ENCODE measurements at places on chromosomes 5 and 9.

- no peak for DNase-seq
Observed at GRCh38 chr5:93277051-93277450, 304.0 kb downstream of the NR2F1-AS1 start.

- no peak for DNase-seq
Observed at GRCh38 chr9:89497257-89497963, 503 bp downstream of the SEMA4D start.

DNA sequence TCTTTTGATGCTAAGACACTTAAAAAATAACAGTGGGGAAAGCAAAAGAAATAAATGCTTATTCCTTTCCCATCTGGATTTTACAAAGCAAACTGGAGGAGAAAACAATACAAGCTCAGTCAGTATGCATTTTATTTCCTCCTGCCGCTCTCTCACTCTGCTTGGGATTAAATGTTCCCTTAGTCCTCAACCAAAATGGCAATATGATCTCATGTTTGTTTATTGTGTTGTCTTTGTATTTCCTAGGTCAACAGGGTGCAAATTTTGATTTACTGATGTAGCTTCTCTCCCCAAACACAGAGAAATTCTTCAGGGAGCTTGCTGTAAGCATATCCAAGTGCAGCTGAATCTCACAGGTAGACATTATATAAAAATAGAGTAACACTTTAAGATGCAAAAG lies 92.1 kb upstream of the ERBIN start:
- DNase-seq: no peak

- DNase-seq: no peak
Observed at GRCh38 chr5:132837868-132838267, 7.4 kb upstream of the SHROOM1 start.

GRCh38 chr5:7991125-7991821 lies 122.3 kb downstream of the MTRR start:
- no peak for DNase-seq

DNA sequence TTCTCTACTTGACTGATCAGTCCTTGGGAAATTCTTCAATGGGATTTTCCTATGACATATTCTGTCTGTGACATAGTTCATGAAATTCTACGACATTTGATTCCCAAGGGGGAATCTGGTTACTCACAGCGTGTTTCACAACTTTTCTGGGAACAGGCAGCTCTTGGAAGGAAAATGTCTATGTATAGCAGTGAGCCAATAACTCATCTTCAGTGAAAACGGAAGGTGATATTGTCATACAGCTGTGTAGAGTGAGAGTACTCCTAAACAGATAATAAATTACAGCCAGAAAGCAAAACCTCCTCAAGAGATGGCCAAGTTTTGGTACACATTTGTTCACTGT lies 91.4 kb downstream of the C9orf152 start:
- DNase-seq: no peak

DNA sequence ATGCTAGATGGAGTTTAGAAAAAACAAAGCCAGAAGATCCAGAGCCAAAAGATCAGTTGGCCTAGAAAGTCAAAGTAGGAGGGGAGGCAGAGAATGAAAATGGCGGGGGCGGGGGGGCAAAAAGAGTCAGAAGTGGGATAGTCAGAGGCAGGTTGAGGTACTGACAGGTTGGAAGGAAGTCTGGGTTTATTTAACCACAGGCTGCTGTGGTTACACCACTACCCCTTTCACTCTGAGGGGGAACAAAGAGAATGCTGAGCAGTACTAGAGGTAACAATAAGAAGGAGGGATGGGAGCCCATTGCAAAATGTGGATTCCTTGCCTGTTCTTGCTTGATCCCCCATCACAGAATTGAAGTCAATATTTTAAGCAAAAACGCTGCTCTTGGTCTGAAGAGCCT lies 111.8 kb downstream of the CAVIN4 start:
- peak; percentile 19 for DNase-seq

DNA sequence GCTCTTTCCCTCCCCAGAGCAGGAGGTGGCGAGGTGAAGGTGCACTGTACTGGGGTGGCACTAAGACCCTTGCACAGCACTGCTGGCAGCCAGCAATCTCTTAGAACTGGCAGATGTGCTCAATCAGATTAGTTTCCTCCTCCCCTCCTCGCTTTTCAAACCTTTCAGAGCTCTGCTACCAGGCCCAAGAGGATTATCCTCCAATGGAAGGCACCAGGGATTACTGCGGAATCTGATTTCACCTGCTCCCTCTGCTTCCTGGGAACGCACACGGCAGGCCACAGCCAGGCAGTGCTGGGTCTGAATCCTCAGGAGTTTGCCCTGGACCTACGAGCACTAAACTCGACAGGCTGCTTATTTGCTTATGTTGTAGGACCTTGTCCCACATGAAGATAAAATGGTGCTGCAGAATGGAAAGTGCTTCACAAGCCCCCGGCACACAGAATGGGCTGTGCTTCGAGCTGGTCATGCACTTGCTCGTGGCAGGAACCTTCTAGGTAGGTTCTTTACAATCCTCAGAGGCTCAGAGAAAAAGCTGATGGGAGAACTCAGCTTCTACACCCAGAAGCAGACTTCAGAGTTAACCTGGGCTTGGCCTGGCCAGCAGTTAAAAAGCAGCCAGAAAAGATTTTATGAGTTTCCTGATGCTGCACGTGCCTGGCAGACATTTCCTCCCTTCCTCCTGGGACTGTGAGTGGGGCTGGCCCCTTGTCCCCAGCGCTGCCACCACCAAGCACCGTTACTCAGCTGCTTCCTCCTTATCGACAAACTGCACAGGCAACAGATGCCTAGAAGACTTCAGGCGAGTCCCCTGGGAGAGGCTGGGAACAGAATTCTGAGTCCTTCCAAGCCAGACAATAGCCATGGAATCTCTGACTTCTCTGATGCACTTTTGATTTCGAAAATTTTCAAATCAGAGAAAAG lies 33.1 kb downstream of the FABP6 start:
- no peak for DNase-seq

- no peak for DNase-seq
Observed at GRCh38 chr9:81861644-81862043, 66.6 kb upstream of the SPATA31D4 start.

GRCh38 chr5:55902696-55903095 lies 51.5 kb downstream of the IL31RA start:
- DNase-seq: no peak

GRCh38 chr5:140785905-140786686 lies at the start of gene PCDHA1:
TSS of gene PCDHA1 (plus strand) at chr5:140786140.
- no peak for DNase-seq

- DNase-seq: no peak
Observed at GRCh38 chr9:116992865-116993264, 305.8 kb downstream of the TRIM32 start.

GRCh38 chr5:16483361-16483760 lies 17.8 kb upstream of the ZNF622 start:
- no peak for DNase-seq

DNA sequence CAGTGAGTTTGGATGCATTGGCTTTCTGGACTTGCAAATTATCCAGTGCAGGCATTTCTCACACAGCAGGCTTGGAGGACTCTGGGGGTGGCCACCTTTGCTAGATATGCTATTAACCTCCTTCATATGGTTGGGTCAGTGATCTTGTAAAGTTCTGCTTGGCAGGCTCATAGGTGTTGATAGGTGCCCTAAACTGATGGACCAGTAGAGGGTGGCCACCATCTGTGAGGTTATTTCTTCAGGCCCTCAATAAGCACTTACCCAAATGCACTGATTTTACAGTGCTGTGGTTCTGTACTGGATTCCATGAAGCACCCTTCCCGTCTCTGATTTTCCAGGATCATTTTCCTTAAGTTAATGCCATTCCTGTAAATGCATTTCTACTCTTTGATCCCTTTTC lies 216.3 kb downstream of the COMMD10 start:
- DNase-seq: no peak

DNA sequence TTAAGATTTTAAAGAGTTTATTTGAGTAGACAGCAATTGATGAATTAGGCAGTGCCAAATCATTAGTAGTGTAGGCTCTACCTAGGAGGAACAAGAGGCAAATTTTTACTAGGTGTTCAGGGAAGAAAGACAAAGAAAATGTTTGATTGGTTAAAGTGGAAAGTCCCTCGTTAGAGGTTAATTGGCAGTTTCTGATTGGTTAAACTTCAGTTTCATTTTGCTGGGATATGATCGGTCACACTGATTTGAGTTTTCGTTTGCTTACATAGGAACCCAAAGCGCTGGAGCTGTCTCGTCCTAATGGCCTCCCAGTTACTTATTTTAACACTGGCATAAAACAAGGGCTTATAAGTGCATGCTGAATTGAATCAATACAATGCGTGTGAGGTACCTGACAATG lies 15.1 kb downstream of the DMAC1 start:
- DNase-seq: no peak

- DNase-seq: no peak
Observed at GRCh38 chr5:180455872-180456271, 38.3 kb upstream of the CNOT6 start.

DNA sequence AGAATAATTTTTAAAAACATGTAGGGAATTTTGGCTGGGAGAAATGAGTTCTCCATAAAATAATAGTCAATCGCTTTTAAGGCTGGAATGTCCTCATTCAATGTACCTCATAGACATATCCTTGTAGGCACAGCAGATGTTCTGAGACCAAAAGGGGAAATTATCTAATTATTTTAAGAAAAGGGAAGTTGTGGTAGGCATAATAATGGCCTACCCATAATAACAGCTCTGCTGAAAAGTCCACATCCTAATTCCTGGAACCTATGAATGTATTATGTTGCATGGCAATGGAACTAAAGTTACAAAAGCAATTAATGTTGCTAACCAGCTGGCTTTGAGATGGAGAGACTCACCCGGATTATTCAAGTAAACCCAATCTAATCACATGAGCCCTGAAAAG lies 216.1 kb downstream of the TRIM36 start:
- DNase-seq: no peak

DNA sequence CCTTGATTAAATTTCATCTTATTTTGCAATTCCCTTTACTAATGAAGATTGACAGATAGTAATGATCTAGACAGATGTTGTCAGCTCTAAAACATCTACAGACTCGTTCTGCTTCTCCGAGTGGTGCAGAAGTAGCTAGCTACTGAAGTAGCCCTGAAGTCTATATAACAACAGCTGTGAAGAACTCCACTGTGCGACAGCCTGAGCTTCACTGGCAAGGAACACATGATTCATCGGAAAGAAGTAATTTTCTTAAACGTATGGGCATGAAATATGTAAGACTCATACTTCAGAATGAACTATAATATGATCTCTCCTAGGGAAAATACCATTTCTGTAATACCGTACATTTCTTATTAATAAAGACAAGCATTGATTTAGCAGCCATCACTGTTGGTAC lies 96.2 kb downstream of the TRPM3 start:
- no peak for DNase-seq

DNA sequence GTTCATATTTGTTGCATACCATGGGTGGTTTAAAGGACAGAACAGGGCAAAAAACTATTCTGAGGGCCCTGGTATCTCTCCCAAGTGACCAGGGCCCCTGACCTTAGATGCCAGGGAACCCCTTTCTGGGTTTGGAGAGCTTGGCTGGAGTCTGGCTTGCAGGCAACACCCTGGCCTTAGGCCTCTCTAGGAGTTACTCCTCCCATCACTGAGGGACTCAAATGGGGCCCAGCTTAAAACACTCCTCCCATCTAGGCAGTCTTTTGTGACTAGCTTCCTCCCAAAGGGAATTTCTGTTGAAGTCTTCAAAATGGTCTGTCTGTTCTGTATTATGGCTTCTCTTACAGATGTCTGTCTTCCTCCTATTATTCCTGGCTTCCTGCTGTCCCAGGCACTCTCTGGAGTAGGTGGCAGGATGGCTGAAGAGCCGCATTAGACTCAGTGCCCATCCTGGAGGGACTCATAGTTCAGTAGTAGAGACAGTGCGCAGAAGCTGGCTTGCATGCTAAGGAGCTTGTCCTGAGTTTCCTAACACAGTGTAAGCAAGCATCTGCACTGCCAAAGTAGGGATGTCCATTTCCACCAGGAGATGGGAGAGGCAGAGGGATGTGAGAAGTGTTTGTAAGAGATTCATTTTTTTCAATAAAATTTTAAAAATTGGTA lies 10.0 kb downstream of the COL15A1 start:
- DNase-seq: no peak

DNA sequence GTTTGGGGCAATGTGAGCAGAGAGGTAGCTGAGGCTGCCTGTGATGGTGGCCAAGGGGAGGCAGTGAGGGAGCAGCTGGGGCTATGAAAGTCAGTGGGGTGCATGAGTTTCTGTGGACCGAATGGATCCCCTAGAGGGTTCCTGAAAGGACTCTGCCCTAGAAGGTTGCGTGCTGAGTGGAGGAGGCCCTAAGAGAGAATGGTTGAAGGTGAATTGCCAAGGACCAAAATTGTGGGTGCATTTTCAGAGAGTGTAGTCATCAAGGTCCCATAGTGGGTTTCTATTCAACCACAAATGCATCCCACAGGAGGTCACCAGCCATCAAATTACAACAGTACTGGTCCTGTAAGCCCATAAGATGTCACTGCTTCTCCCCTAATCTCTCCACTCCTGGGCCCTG lies 298.3 kb downstream of the CDK5RAP2 start:
- DNase-seq: no peak

DNA sequence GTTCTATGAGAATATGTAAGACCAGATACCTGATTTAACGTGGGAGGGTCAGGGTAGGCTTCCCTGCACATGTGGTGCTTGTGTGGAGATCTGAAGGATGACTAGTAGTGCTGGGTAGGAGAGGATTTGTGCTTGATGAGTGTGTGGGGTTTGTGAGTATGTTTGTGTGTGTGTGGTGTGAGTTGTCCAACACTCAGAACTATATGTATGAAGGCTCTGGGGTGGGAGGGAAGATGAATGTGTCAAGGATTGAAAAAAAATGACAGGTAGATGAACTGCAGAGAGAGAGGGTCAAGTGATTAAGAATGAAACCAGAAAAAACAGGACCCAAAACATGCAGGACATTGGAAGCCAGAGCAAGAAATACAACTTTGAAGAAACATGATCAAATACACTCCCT lies 154.6 kb upstream of the NR3C1 start:
- no peak for DNase-seq

GRCh38 chr5:176774216-176775171 lies 35.9 kb upstream of the UNC5A start:
- DNase-seq: peak; percentile 5

- DNase-seq: peak; percentile 48
Observed at GRCh38 chr9:135990468-135991429, 29.6 kb upstream of the UBAC1 start.

DNA sequence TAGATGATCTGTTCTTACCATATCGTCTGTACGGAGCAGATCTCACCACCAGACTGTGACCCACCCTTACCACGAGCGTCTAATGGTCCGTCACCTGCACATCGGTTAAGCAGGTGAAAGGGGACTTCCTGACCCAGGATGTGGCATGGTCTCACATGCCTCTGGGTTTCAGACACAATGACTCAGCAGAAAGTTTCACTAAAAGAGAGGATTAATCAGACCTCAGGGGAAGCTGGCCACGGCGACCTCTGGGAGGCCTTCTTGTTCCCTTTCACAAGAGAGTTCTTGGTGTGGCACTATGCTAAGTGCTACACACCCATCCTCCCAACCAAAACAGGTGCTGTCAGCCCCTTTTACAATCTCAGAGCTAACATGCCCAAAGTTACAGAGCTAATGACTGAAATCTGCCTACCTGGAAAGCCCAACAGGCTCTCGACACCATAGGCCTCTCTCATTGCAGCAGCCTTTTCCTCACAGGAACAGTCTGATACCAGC lies 41.6 kb downstream of the ADAMTS12 start:
- peak; percentile 48 for DNase-seq

GRCh38 chr5:136022965-136023364 lies 5.8 kb upstream of the TGFBI start:
- DNase-seq: no peak

- DNase-seq: no peak
Observed at GRCh38 chr5:89255845-89256463, 373.0 kb upstream of the MEF2C start.
